KG1 (cell line): ENCODE measurements at places on chromosomes 13 and 19.

GRCh38 chr13:94305463-94305862 lies 174.0 kb downstream of the DCT start:
- DNase-seq = no peak

- no peak for DNase-seq
These were observed 32.8 kb upstream of the WDFY2 start for GRCh38 chr13:51551416-51551815.

GRCh38 chr19:12666265-12667048 lies at the start of the genes MAN2B1 and WDR83:
TSS of gene MAN2B1 (minus strand) at chr19:12666742. CDS start at chr19:12666701, 41 bp downstream.
TSS of gene WDR83 (plus strand) at chr19:12666807. CDS start at chr19:12669791, 2,984 bp downstream.
- peak; percentile 46 for DNase-seq

DNA sequence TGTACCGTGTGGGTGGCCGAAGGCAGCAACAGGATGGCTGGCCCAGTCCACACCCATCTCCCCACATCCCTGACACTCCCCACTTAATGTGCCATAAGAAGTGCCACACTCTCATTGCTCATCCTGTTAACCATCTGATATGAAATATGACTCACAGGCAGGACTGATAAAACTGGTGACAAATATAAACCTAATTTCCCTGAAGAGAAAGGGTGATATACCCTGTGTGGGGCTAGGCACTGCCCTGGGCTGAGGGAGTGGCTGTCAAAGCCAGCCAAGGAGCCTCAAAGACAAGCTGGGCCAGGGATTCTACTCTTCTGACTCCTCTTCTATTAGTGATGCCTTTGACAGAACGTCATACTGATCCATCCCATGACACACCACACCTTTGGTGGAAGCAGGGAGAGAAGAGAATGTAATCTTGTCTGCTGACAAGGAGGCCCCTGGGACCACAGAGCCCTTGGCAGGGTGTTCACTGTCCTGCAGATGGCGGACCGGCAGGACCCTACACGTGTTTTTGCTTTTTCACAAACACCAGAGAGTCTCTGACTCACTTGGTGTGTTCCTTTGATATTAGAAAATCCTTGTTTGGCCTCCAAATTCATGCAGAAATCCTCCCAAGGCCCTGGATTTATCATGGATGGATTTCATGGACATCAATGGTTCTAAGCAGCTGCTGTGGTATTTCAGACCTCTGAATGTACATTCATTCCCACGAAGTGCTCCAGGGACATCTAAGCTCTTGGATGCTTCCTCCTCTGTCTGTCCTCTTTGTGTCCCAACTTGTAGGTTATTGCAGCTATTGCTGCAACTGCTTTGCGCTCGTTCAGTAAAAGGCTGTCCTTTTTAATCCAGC lies 98.0 kb upstream of the WASF3 start:
- no peak for DNase-seq

GRCh38 chr13:79919091-79919490 lies 421.8 kb downstream of the SPRY2 start:
- no peak for DNase-seq

DNA sequence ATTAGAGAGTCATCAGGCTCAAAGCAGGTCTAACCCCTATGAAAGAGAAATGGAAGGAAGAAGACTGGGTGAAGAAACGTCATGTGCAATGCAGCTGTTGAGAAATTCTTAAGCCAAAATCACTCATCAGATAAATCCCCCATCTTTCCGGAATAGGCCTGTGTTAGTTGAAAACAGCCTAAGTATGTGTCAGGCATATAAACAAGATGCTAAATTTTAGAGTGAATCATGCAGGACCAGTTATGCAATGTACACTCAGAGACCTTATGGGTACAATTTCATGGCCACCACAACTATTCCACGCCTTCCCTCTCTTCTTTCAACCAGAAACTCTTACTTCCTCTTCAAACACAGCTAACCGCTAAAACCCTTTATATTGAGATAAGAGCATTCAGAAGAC lies 717.7 kb upstream of the ATXN8OS start:
- no peak for DNase-seq

GRCh38 chr19:5334824-5335500 lies 5.7 kb downstream of the PTPRS start:
- no peak for DNase-seq

GRCh38 chr13:113464476-113464875 lies 11.2 kb upstream of the ADPRHL1 start:
- DNase-seq = no peak

- DNase-seq = no peak
These were observed 333.4 kb downstream of the ITGBL1 start for GRCh38 chr13:101785858-101786257.

DNA sequence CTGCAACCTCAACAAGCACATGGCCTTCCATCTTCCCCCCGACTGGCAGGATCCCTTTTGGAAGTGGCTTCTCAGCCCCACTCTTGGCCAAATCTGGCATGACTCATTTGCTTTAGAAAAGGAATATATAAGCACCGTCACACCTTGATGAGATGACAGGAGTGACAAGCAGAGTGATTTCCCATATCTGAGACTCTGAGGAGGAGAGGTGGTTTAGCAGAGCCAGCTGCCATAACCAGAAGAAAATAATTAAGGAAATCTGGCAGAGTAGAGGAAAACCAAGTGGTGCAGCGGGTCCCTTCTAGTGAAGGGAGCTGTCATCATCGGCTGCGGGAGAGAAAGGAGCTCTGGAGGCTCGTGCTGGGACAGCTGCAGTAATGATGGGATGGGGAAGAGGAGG lies 27.5 kb upstream of the KCTD15 start:
- DNase-seq = no peak

GRCh38 chr13:101718496-101718895 lies 266.0 kb downstream of the ITGBL1 start:
- DNase-seq = no peak

- no peak for DNase-seq
These were observed 14.2 kb downstream of the ZAR1L start for GRCh38 chr13:32300920-32301319.

DNA sequence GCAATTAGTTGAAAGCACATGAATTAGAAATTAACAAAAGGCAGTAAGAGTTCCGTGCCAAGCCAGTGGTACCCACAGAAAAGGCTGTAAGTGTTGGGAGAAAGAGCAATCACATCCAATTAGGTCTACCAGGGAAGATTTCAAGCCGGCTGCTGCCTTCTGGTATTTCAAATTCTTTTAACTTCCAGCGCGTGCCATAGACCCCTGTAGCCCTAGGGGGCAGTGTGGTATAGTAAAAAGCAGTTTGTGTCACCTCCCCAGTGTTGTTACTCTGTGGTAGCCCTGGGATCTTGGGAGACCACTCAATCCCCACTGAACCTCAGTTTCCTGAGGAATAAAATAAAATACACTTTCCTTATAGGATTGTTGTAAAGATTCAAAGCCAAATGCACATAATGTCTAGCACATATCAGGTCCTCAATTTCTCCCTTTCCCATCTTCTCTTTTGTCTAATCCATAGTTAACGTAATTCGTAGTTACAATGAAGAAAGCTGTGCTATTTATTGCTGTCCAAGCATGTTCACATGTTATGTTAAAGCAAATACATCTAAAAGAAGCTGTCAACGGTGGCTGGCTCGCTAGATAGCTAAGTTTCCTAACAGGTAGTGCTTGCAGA lies 230.2 kb downstream of the TDRD3 start:
- peak; percentile 5 for DNase-seq

DNA sequence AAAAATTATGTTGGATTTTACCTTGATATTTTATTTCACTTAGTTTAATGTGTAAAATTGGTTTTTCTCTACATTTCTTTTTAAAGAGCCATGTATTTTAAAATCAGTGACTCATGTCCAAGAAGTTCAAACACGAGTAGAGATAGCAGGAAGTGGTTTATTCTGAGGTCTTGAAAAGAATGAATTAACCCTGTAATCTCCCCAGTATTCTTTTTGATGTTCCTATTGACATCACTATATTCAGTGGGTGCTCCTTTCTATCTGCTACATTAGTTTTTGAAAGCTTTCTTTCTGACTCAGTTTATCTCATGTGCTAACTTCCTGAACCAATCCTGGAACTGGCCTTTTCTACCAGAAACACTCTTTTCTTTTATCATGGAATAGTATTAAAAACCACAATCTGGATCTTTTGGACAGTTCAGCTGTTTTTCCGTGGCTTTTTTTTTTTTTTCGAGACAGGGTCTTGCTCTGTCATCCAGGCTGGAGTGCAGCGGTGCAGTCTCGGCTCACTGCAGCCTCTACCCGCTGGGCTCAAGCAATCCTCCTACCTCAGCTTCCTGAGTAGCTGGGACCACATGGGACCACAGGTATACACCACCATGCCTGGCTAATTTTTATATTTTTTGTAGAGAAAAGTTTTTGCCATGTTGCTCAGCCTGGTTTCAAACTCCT lies 114.9 kb downstream of the PCCA start:
- no peak for DNase-seq

DNA sequence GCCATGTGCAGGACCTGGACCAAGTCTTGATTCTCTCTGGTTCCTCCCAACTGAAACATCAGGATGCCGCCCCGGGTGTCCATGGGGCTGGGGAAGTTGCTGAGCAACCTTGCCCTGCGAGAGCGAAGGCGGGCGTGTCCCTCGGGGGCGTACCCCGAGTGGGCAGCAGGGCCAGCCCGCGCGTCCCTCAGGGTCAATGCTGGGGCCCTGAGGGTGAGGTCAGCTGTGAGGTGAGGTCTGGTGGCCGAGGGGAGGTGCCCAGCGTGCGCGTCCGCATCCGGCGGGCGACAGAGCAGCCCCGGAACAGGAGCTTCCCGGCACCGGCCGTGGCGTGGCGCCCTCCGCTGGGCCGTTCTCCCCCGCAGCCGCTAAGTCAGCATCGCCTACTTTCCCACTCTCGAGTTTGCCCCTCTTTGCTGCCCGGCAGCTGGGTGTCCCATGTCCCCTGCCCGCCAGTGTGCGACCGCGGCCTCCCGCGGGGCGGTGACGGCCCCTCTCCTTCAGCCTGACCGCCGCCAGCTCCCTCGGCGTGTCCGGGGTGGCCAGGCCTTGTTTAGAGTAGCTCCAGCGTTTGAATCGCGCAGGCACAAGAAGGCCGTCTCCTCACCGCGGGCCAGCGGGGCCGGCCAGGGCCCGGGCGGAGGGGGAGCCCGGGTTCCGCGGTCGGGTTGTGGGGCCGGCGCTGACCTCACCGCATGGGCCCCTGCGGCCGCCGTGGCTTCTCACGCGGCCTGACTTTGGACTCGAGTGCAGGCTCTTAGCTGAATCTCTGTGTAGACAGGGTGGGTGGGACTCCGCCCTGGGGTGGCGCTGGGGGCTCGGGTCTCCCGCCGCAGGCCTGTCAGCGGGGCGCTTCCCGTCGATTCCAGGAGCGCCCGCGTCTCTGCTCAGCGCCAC lies 33.0 kb downstream of the GJA3 start:
- no peak for DNase-seq
